ENCODE measurements at places on chromosomes 11 and 22.

DNA sequence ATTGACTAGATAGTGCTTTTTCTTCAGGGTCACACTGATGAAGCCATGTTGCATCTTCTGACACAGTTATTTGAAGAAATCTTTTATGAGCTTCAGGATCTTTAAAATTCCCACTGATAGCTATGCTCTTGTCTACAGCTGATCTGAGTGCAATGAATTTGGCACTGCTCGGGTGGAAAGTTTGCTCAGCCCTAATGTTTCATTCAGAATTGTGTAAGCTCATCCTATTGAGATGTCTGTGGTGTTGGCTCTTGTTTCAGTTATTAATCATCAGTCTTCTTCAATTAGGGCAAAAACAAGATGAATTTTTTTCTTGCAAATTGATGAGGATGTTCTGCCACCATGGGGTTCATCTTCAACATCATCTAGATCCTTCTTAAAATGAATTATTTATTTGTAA lies 1387.0 kb upstream of the RAG2 start:
- DNase-seq: no peak

- DNase-seq: no peak
Observed at GRCh38 chr11:112762707-112763090, 198.5 kb upstream of the NCAM1 start.

- DNase-seq: no peak
Observed at GRCh38 chr11:8459711-8460399, 134.2 kb downstream of the STK33 start.

GRCh38 chr22:24758164-24758799 lies 16.2 kb downstream of the PIWIL3 start:
- no peak for DNase-seq

- DNase-seq: no peak
Observed at GRCh38 chr11:111513240-111513605, 1.0 kb upstream of the BTG4 start.

DNA sequence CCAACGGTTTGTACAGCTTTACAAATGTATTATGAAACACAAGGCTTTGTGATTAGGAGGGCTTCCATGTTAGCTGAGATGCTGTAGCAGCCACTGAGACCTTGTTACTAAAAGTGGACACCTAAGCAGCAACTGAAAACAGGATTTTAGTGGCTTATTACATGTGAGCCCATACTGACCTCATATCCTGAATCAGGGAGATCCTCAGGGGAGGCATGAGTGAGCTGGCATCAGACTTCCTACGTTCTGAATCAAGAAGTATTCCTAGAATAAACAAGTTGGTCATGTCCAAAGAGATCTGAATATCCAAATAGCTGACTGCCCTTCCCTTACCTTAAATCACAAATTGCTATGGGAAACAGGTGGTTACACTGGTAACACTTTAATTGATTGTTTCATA lies 59.1 kb upstream of the SCUBE2 start:
- DNase-seq: no peak

GRCh38 chr22:27793576-27793975 lies 8.0 kb downstream of the MN1 start:
- DNase-seq: no peak

GRCh38 chr22:30202531-30203006 lies 44.0 kb downstream of the LIF start:
- DNase-seq: no peak

DNA sequence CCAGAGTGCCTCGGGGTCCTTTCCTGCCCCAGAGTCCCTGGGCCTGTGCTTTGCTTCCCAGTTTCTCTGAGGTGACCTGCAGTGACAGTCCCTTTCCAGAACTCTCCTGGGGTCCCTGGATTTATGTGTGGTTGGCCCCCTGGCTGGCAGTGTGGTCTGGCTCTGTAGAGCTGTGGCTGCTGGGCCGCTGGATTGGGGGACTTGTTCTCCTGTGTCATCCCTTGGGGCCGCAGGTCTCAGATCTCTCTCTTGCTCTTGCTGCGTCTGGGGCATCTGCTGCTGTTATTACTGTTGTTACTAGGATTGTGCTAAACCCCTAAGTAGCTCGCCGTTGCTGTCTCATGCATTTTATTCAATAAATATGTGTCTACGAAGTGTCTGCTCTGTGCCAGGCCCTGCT lies 31.9 kb downstream of the FAM83F start:
- no peak for DNase-seq

All from NCI-H187 treated with DMSO at 0.1 percent for 48 hours (cell line).